ENCODE measurements at places on chromosomes 3 and 15.
A peak's percentile ranks its signal among the peaks of the same experiment; 100 is the strongest.

DNA sequence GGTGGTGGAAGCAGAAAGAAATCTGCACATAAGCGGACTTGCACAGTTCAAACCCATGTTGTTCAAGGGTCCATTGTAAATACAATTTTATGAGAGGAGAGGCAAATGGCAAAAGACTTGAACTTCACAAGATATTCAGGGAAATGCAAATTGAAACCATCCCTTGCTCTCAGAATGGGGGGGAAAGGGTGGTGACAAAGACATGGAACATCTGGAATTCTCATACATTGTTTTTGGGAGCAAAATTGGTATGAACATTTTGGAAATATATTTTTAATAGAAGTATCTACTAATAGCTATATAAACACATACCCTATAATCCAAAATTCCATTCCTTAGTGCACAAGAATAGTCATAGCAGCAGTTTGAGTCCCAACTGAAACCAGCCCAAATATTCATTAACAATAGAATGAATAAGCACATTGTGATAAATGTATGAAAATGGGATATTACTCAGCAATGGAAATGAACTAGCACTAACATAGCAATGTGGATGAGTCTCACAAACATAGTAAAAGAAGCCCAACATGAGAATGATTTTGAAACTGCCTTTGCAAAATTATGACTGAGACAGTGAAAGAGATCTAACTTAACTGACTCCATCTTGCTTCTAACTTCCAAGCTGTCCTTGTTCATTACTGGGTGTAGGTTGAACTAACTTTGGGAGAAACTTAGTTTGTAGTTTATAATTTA, 77.2 kb downstream of the CD200R1L start:
- no peak for DNase-seq

DNA sequence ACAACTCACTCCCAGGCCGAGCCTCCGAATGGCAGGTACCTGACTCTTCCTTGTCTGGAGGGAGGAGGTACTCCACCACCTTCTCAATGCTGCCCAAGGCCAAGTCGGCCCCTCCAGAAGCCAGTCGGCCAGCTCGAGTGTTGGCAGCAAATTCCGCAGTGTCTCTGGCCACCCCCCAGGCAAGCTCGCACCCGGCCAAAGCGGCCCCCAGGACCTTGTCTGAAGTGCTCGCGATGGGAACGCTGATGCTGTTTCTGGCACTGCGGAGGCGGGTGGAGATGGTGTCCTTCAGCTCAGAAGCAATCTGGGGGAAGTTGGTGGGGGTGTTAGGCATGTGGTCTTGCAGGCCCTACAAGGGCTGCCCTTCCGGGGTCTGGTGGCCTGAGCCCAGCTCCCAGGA, 9.2 kb downstream of the PLIN1 start:
- DNase-seq: no peak

DNA sequence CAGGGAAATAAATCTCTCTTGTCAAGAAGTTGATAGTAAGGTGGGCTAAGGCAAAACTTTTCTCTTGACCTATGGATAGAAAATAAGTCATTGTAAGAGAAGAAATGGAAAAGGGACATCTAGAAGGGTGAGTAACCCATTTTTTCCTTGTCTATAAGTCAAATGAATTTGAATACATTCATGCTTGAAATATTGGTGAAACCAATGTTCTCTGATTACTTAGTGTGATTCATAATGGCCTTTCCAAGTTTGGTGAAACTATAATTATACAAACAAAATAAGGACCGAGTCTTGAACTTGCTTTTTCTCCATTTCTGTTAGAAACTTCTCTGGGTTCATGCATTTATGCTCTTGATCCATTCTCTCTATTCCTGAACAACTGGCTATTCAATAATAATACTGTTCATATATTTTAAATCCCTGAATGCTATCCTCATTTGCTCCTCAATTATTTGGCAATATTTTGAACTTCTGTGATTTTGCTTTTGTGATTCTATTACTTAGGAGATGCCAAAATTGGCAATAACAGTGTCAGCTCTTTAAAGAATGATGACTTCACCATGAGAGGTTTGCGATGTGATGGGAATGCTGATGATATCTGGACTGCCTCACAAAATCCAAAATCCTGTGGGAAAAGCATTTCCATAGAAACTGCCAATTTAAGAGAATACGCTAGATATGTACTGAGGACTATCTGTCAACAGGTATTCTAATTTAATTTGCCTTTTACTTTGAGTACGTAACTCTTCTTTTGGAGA, 12.3 kb downstream of the P2RY12 start:
- DNase-seq: no peak

- DNase-seq: no peak
These were observed 3.7 kb downstream of the MEIS2 start for GRCh38 chr15:37096558-37097143.

- DNase-seq: no peak
These were observed 30.9 kb downstream of the PTH1R start for GRCh38 chr3:46908294-46908985.

- DNase-seq: no peak
These were observed 30.6 kb downstream of the LDHAL6B start for GRCh38 chr15:59237119-59237855.

DNA sequence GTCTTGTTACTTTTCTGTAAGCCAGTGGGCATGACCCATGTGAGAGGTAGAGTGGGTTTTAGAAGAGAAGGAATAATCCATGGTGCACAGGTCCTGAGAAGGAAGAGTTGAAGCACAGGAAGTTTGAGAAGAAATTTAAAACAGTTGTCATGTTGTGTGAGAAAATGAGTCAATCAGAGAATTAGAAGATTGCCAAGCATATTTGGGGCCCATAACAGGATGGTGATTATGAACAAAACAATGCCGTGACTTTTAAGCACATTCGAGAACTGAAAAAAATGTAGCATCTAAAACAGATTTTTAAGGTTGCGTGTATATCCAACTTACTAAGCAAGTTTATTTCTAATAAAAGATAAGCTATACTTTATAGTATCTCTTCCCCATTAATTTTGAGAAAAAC, 198.7 kb downstream of the RORA start:
- DNase-seq: no peak

- DNase-seq: no peak
These were observed 73.9 kb downstream of the PRICKLE2 start for GRCh38 chr3:64151342-64151871.

DNA sequence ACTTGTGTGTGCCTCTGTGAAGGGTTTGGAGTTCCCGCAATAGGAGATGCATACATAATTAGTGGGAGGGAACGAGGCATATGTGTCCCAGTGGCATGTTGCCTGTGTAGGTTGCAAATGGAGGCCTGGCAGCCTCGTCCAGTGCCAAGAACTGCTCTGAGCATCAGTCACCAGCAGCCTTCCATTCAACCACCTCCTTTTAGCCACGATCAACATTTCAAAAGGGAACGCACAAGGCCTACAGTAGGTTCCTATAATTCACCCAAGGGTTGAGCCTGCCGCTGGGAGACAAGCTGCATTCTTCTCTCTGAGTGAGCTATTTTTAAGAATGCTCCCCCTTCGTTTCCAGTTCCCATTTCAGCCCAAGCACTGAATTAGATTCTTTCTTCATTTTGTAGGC, 78.8 kb upstream of the CTNNB1 start:
- no peak for DNase-seq

DNA sequence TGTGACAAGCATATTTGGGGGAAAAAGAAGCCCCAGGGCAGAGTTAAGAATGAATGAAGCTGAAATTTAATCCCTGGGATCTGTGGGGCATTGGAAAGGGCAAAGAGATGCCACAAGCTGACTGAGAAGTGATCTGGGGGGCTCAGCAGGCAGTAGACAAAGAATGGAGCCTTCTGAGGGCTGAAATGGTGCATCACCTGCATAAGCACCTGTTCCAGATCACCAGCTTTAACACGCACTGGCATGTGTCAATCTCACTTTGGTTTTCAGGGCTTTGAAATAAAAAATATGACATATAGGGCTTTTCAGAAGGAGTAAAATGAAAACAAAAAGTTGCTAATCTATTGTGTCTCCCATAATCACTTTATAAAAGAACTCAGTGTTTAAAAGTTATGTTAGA, 210.8 kb upstream of the ARHGEF26 start:
- no peak for DNase-seq

DNA sequence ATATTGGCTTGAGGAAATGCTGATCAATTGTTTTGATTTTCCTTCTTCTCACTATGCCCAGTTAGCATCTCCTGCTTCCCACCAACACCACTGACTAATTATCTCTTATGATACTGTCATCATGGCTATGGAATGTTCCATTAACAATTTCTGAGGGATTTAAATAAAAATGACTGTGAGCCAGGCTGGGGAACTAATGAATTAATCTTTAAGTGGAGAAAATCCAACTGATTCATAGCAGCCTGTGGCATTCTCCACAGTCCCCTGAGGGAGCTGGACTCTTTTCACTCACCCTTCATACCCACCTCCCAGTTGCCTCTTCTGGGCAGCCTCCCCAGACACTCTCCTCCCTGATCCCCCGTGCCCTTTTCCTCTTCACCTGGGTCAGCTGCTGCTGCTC, 353.6 kb downstream of the CLSTN2 start:
- no peak for DNase-seq

DNA sequence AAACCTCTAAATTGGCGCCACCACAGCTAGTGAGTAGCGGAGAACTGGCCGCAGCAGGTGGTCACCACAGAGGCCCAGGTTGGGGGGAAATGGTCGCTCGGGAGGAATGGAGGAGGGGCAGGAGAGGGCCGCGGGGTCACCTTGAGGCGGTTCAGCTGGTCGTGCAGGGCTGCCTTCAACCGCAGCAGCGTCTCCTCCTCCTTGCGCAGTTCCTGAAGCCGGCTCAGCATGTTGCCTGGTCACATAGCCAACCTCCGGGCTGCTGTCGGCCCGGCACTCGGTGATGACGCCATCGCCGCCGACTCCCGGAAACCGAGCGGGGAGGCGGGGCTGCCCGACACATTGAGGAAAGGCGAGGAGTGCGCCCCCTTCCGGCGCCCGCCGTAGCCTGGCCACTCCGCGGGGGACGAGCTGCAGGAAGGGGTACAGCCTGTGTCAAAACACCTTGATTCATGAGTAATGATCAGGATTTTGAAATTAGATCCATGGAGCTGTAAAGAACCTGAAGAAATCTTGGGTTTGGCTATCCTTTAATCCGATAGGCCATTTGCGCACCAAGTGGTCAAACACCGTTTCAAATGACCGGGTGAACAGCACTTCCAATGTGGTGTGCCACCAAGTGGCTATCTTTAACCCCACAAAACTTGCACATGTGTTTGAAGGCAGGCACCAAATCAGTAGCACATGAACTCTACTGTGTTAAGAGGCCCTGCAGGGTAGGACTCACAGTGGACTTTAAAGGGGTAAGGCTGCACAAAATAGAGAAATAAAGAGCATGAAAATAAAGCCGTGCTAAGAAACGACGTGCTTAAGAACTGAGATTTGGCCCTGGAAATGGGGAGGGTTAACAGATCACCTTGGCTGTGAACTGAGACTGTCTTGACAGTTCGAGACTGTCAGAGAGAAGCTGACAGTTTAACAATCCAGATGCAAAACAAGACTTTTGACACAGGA, at the start of gene SNAPC5:
TSS of gene SNAPC5 (minus strand) at position 261 of the 954 bp plus-strand sequence. CDS start at position 230, 31 bp downstream.
- peak; percentile 95 for DNase-seq

DNA sequence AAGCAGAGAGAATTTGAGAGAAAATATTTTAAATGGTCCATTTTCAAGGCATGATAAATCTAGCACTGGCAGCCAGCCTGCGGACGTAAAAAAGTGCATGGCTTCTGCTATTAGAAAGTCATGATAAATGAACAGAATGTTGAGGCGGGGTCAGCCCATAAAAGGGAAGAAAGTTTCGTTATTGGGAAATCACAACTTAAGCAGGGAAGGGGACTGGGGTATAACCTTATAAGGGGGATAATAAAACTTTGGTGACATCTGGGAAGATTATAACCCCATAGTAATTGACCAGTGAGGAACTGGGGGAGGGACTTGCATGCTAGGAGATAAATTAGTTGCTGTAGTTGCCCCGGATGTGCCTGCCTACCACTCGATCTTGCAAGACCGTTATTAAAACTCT, 88.4 kb upstream of the PLSCR4 start:
- DNase-seq: no peak

GRCh38 chr15:99755692-99756409, 22.6 kb upstream of the LYSMD4 start:
- DNase-seq: no peak

Measured in stimulated activated CD4-positive, alpha-beta T cell treated with anti-CD3 and anti-CD28 coated beads, TNF-alpha, amount 100 ng/mL, for 4 hours (primary cell).